ENCODE measurements at places on chromosomes 3 and 15. TPM values are rescaled to one million over a fixed set of nuclear protein-coding genes. Genes with fewer than 3 reads are reported as not detected.

Gene AP3S2
- 28.8 TPM for polyA plus RNA-seq

Gene HRH1
- polyA plus RNA-seq = 0.43 TPM

Gene BBS4
- polyA plus RNA-seq = 7.0 TPM

Gene AMOTL2
- 22.9 TPM for polyA plus RNA-seq

Gene SOX14
- polyA plus RNA-seq = not detected

Gene H1-8
- polyA plus RNA-seq = not detected

Gene CPNE9
- 0.07 TPM for polyA plus RNA-seq

Gene THAP10
- 3.2 TPM for polyA plus RNA-seq

Gene OSBPL10
- 2.2 TPM for polyA plus RNA-seq

Gene CPB1
- polyA plus RNA-seq = 0.27 TPM

Gene ISLR2
- polyA plus RNA-seq = 2.1 TPM

Gene SLC12A1
- not detected for polyA plus RNA-seq

Gene RTP3
- polyA plus RNA-seq = not detected

Gene IGSF11
- 2.7 TPM for polyA plus RNA-seq

Gene TNFSF10
- 21.2 TPM for polyA plus RNA-seq

Gene ALG1L2
- polyA plus RNA-seq = not detected

Gene FSTL1
- polyA plus RNA-seq = 134 TPM

Gene SPINT1
- 0.43 TPM for polyA plus RNA-seq

Gene C3orf80
- 0.16 TPM for polyA plus RNA-seq

Gene ATP2B2
- 0.36 TPM for polyA plus RNA-seq

Gene CTXN2
- polyA plus RNA-seq = not detected

Gene NTRK3
- polyA plus RNA-seq = 3.6 TPM

Gene DOCK3
- 1.9 TPM for polyA plus RNA-seq

Gene HPS3
- polyA plus RNA-seq = 4.1 TPM

Gene EPB42
- not detected for polyA plus RNA-seq

Gene NUP210
- 2.0 TPM for polyA plus RNA-seq

Gene PAQR9
- polyA plus RNA-seq = 4.7 TPM

Gene CFAP92
- 0.11 TPM for polyA plus RNA-seq

Gene CAMK2N2
- 0.07 TPM for polyA plus RNA-seq

Gene TEX55
- polyA plus RNA-seq = not detected

Gene XIRP1
- 453 TPM for polyA plus RNA-seq

Gene DLEC1
- polyA plus RNA-seq = 0.48 TPM

Gene MKRN3
- 0.23 TPM for polyA plus RNA-seq

Gene CHST2
- polyA plus RNA-seq = 2.0 TPM

Gene TRPC1
- polyA plus RNA-seq = 11.1 TPM

Gene CCR2
- polyA plus RNA-seq = 0.43 TPM

Gene CIB1
- 95.8 TPM for polyA plus RNA-seq

Gene A4GNT
- polyA plus RNA-seq = not detected

Gene SEMA6D
- 6.5 TPM for polyA plus RNA-seq

Gene CNTN6
- polyA plus RNA-seq = 0.02 TPM

Gene IQCF5
- not detected for polyA plus RNA-seq

Gene SPCS1
- polyA plus RNA-seq = 132 TPM

Gene CYP1A2
- polyA plus RNA-seq = 0.07 TPM

Gene LMCD1
- polyA plus RNA-seq = 43.4 TPM

Gene ZNF654
- 3.5 TPM for polyA plus RNA-seq

All from right cardiac atrium (tissue), 5 donors.